ENCODE measurements at places on chromosomes 6 and 20.

GRCh38 chr6:157240059-157240959, 83.0 kb downstream of the TMEM242 start:
- DNase-seq = no peak

DNA sequence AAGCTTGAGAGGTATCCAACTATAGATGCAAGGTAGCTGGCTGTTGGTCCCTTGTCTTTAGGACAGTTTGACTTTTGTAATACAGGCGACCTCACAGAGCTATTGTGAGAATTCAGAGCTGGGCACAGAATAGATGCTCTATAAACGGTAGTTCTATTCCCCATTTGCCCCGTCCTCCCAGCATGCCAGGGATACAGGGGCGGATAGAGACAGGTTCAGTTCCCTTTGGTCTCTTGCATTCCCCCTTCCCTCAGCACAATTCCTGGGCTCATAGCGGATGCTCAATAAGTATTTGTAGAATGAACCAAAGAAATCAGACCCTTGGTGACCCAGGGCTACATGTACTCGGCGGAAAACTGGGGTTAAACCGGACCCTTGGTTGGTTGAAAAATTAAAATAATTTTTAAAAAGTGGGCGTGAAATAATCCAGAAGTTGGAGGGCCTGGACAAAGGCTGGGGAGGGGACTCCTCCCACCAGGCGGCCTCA, 707 bp upstream of the TOP1 start:
- DNase-seq = no peak

- no peak for DNase-seq
Measured at GRCh38 chr20:2509468-2509781, 710 bp upstream of the ZNF343 start.

DNA sequence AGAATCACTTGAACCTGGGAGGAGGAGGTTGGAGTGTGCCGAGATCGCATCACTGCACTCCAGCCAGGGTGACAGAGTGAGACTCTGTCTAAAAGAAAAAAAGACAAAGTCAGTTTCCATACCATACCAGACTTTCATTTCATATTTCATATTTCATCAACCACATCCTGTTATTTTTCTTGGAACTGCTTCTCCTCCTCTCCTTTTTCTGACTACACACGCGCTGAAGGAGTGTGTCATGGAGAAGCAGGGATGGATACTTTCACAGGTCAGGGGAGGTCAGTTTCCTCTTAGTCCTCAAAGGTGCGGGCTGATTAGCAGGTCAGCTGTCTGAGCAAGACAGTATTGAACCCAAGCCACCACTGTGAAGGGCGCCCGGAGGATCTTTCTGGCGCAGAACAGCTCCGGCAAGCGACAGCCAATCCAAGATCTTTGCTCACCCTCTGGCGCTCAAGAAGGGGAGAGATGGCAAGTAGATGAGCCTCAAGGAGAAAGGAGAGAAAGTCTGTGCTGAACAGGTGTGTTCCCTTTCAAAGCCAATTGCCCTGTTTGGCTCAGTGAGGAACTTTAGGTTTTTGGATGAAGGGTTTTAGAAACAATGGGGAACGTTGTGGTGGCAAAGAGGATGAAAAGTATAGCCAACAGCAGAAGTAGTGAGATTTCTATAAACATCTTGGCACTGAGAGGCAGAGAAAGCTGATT, 18.9 kb upstream of the SYNJ2 start:
- DNase-seq = no peak

Measured in stimulated activated CD8-positive, alpha-beta memory T cell treated with anti-CD3 and anti-CD28 coated beads, Interleukin-4, amount 100 ng/mL, for 4 hours (primary cell).